MCF 10A (cell line): ENCODE measurements at places on chromosomes 16 and 17.
A peak's percentile ranks its signal among the peaks of the same experiment; 100 is the strongest.

DNA sequence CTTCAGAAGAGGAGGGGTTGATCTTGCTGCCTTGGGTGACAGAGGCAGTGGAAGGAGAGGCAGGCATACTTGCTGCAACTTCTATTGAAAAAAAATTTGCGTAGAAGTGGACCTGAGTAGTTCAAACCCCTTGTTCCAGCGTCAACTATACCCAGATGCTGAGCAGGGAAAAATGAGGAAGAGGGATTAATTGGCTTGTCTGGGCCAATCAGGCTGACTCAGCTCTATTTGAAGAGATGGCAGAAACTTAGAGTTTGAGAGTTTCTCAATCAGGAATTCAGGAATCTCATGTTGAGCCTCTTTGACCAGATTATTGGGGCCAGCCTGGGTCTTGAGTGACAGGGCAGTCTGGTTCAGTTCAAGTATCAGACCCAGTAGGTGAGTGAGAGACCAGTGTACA, 17.6 kb downstream of the CASC3 start:
- H3K4me3 ChIP-seq = no peak overlapping the region
- DNase-seq = no peak
- H3K4me1 ChIP-seq = no peaks in the 10 kb centered on the region
- no peak overlapping the region for H3K27ac ChIP-seq
- H3K27me3 ChIP-seq = no peaks in the 10 kb centered on the region
- peaks cover 81% of the 10 kb centered on the region for H3K36me3 ChIP-seq

- no peak for DNase-seq
- H3K27me3 ChIP-seq = no peaks in the 10 kb centered on the region
- H3K36me3 ChIP-seq = no peaks in the 10 kb centered on the region
- H3K4me3 ChIP-seq = no peak overlapping the region
- H3K27ac ChIP-seq = no peak overlapping the region
Measured at GRCh38 chr17:81434072-81434471, 38.8 kb downstream of the BAHCC1 start.

GRCh38 chr16:71923941-71924690, 28.8 kb downstream of the IST1 start:
- no peaks in the 10 kb centered on the region for H3K27me3 ChIP-seq
- H3K27ac ChIP-seq = peak overlapping the region; percentile 11

GRCh38 chr17:69945698-69946185, 129.3 kb upstream of the KCNJ16 start:
- no peaks in the 10 kb centered on the region for H3K27me3 ChIP-seq
- no peak overlapping the region for H3K4me3 ChIP-seq
- peaks cover 4% of the 10 kb centered on the region for H3K4me1 ChIP-seq
- H3K27ac ChIP-seq = no peak overlapping the region
- no peak for DNase-seq

DNA sequence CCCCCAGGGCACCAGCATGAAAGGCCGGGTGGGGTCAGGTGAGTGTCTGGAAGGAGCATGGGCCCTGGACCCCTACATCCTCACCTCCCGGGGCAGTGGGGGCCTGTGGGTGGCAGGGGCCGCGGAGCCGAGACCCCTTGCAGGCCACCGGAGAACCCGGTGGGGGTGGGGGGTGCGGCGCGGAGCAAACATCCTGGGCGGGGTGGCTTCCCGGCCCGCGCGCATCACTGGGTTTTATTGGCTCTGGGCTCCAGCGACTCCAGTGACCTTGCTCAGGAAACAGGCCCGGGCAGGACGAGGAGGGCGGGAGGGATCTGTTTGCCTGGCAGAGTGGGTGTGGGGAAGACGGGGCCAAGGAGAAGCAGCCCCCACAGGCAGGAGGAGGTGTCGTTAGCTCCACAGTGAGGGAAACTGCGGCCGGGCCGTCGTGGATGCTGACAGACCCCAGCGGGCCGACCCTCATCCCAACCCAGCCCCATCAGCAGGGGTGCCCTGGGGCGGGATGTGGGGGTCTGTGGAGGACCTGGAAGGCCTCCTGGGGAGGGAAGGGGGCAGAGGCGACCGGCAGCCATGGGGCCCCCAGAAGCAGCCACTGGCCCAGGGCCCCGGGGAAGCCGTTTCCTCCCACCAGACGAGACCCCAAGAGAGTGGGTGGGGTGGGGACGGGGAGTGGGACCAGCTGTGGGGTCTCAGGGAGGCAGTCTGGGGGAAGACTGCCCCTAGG, 10.6 kb downstream of the SSTR5 start:
- no peaks in the 10 kb centered on the region for H3K27me3 ChIP-seq
- H3K4me3 ChIP-seq = peak overlapping the region; percentile 66
- peaks cover 15% of the 10 kb centered on the region for H3K4me1 ChIP-seq
- H3K36me3 ChIP-seq = peaks cover 5% of the 10 kb centered on the region

DNA sequence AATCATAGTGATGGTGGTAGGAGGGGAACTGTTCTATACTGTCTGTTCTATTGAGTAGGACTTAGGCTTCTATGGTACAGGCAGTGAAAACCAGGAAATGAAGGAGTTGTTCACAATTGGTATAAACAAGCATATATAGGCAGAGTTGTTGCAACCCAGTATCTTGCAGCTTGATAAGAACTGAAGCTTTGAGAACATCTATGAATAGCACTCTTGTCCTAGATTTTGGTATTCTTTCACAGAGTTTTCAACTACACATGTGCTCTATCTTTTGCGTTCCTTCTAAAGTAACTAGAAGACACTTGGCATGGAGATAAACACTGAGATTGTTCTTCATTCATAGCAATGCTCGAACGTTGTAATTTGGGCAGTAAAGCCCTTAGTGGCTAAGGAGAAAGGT, 91.8 kb downstream of the KCNJ2 start:
- DNase-seq = no peak
- H3K27me3 ChIP-seq = no peaks in the 10 kb centered on the region
- no peak overlapping the region for H3K4me3 ChIP-seq
- no peaks in the 10 kb centered on the region for H3K36me3 ChIP-seq
